Fibroblast of mammary gland (primary cell): ENCODE measurements at places on chromosomes 7 and 10.

DNA sequence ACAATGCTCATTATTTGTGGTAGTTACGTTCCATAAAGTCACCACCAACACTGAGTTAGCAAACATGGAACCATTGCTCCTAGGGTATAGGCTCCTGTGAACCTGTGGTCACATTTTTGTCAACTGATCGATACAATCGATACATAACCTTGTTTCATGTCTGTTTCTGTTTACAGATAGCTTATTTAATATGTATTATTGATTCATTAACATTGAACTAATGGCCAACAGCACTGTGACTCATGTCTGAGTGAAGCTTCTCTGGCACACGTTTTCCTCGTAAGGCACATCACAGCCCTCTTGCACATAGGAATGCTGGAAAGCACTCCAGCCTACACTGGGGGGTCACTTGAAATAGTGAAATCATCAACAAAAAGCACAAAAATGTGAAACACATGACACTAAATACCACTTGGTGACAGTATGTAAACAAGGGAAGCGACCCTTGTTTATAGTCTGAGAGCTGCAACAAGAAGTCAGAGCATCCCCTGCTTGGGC, 27.0 kb downstream of the GHRHR start:
- peak; percentile 41 for DNase-seq

DNA sequence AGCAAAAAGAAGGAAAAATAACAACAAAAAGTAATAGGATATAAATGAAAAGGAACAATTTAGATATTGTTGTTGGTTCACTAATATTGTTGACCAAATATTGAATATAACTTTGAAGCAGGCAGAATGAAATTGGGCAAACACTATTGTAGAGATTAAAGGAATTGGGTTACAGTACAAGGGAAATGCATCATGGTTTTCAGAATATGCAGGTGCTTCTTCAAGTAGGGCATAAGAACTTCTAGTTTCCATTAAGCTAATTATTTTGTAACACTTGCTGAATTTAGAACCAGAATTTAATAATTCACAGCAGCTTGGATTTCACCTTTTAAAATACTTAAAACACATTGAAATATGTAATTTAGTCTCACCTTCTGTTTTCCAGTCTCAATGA, 36.5 kb downstream of the RPA3 start:
- DNase-seq = no peak

GRCh38 chr7:157224627-157225026, 85.9 kb downstream of the UBE3C start:
- DNase-seq = peak; percentile 36

DNA sequence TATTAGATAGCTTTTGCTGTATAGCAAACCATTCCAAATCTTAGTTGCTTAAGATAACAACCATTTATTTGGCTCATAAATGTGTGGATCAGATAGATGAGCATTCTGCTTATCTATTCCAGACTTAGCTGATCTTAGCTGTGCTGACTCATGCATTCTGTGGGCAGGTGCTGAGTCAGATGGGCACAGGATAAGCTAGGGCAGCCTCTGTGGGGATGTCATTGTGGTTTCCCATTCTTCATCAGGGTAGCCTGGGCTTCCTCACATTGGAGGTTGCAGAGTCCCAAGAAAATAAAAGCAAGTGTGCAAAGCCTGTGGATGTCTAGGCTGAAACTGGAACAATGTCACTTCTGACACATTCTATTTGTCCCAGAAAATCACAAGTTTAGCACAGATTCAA, 917.0 kb downstream of the TYW1 start:
- peak; percentile 20 for DNase-seq
